ENCODE measurements at places on chromosomes 12 and 14.

GRCh38 chr14:50064993-50065392 lies 51.4 kb downstream of the VCPKMT start:
- DNase-seq, result peak; percentile 83

GRCh38 chr12:22893878-22894277 lies 268.9 kb downstream of the ETNK1 start:
- DNase-seq, result no peak

GRCh38 chr14:102182190-102182589 lies 42.5 kb downstream of the WDR20 start:
- DNase-seq, result no peak

DNA sequence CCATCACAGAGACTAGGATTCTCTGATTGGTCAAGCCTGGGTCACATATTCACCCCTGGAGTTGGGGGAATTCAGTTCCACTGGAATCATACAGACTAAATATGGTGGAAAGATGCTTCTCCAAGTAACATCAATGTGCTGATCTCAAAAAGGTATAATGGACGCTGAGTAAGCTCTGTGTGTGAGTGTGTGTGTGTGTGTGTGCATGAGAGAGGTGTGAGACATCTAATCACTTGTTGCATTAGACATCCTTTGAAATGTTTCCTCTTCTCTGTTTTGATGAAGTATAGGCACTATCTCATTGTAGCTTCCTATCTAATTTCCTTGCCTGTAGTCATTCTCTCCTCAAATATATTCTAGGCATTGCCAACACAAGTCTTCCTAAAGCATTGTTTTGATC lies 5.0 kb upstream of the RAB3IP start:
- no peak for DNase-seq

DNA sequence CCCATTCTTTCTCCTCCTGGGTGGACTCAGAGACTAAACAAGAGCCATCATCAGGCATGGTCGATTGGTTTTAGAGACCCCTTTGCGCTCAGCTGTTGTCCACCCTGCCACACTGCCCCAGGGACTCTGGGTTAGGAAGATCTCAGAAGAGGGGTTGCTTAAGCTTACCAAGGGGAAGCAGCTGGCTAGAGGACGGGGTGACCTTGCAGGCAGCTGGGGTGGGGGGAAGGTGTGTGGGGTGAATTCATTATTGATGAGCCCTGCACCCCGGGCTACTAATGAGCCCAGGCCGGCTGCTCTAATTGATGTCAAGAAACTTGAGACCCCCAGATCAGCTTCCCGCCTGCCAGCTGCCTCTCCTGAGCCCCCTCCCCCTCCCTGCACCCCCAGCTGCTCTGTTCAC lies 8.7 kb upstream of the ZNF385A start:
- DNase-seq, result no peak

GRCh38 chr12:91616416-91616815 lies 433.8 kb upstream of the DCN start:
- no peak for DNase-seq

GRCh38 chr14:104478656-104479055 lies 100.9 kb upstream of the C14orf180 start:
- no peak for DNase-seq

DNA sequence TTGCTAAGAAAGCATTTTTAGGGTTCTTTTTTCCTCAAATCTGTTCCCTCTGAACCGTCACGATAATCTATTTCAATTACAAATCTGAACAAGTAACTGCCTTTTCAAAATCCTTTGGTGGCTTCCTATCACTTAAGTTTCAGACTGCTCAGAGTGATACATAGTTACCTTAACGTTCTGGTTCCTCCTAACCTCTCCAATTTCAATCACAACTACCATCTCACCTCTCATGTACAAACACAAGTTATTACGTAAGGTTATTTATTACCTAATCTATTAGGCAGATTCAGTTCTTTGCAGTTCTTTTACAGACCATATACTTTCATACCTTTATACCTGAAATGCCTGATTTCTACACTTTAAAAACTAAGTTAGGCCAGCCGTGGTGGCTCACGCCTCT lies 12.1 kb downstream of the RNF212B start:
- DNase-seq, result no peak

- no peak for DNase-seq
Observed at GRCh38 chr14:37598747-37599506, 3.5 kb downstream of the TTC6 start.

DNA sequence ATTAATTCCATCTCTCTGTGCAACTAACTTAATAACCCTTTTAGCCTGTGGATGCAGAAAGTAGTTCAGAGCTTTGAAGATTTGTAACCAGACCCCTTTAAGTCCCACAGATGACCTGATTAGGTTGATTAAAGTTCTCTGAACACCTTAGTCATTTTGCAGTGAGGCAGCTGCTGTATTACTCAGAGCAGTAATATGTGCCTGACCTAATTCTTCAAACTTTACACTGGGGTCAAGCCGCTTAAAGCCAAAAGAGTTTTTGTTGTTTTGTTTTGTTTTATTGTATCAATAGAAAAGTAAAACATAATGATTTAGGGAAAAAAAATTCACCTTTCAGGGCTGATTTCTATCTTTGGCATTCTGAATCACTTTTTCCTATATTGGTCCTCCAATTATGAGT lies 78.6 kb upstream of the PLEKHG7 start:
- no peak for DNase-seq

- DNase-seq, result no peak
Observed at GRCh38 chr14:95044463-95045105, 112.7 kb downstream of the DICER1 start.

DNA sequence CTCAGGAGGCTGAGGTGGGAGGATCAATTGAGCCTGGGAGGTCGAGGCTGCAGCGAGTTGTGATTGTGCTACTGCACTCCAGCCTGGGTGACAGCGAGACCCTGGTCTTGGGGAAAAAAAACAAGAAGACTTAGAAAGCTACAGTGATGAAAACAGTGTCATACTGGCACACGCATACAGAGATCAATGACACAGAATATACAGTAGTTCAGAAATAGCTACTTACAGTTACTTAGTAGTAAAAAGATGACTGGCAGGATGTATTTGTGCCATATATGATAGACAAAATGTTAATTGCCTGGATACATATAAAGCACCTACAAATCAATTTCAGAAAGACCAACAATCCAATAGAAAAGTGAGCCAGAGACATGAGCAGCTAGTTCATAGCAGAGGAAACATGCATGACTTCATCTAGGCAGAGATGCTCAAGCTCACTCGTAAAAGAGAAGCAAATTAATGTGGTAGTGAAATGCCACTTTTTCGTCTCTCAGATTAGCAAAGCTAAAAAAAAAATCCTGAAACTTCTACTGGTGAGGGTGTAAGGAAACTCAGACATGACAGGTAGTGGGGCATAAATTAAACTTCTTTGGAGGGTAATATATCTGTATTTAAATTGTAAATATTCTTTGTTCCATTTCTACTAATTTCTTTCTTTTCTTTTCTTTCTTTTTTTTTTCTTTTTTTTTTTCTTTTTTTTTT lies 2.5 kb upstream of the ALDH2 start:
- no peak for DNase-seq

DNA sequence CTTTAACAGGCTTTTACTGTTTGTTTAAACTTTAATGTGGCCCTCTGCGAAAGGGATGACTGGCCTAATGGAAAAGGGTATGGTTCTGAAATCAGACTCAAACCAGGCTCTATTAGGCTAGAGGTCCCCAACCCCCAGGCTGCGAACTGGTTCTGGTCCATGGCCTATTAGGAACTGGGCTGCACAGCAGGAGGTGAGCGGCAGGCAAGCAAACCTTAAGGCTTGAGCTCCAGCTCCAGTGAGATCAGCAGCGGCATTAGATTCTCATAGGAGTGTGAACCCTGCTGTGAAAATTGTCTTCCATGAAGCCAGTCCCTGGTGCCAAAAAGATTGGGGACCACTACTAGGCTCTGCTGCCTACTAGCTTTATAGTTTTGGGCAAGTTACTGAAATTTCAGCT lies 11.1 kb downstream of the GALNT4 start:
- DNase-seq, result no peak

DNA sequence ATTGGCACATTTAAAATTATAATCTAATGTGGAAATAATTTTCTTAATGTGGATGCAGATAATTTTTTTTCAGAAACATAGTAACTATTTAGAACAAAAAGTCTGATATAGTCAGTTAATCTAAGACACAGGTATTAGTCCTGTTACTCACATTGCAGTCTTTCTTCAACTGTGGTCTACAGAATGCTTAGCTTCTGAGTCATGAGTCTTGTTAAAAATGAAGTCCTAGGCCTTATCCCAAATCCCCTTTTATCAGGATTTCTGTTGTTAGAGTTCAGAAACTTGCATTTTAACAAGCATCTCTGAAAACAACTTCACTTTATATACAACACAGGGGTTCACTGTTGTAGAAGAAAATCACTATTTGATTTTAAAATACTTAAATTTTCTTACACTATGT lies 112.2 kb downstream of the SLC16A7 start:
- DNase-seq, result no peak

GRCh38 chr12:106046301-106046846 lies 92.4 kb downstream of the NUAK1 start:
- no peak for DNase-seq

DNA sequence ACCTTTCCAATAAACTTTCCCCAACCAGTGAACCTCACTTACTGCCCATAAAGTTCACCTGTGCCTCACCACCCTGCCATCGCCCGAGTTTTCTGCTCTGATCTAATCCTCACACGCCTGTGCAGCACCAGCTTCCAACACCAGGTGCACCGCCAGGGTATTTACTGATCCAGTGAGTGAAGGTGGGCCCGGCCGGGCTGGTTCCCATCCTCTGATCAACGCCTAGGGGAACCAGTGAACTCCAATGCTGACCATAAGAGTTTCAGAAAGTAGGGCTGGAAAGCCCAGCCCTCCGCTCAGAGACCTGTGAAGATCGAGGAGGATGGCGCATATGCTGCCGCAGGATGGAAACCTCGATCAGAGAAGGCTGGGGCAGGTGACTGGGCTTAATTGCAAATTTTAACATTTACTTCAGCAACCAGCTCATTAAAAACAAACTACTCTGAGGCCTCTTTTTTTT lies 685 bp upstream of the MYL6B start:
- DNase-seq, result peak; percentile 60

DNA sequence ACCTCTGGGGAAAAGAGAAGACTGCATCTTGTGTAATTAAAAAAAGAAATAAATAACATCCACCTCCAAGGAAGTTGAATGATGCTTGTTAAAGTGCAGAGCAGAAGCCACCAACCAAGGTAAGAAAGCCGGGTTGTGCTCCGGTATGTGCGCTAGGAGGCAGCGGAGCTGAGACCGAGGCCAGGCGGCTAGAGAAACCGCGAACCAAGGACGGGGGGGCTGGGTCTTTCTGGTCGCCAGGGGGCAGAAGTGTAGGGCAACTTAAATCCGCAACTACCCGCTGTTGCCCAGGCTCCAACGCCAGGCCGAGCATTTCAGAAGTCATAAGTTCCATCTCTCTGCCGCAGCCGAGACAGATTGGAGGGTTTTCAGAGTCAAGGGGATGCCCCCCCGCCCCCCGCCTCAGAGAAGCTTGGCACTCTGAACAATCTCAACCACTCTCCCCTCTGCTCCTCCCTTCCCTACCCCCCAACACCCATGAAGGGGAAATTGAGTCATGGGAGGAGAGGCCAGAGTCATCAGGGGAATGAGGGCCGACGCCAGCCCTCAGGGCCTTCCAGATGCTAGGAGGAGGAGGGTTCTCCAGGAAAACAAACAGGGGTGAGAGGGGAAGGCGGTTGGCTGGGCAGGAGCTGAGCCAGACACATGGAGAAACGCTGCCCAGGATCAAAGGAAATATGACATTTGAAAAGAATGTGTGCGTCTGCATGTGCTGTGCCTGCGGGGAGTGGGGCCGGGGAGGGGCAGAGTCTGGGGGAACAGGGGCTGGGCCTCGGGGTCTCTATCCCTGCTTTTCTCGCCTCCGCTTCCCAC lies 2.2 kb upstream of the NFATC4 start:
- DNase-seq, result peak; percentile 29

- DNase-seq, result no peak
Observed at GRCh38 chr14:105064001-105064400, 1.2 kb downstream of the GPR132 start.

DNA sequence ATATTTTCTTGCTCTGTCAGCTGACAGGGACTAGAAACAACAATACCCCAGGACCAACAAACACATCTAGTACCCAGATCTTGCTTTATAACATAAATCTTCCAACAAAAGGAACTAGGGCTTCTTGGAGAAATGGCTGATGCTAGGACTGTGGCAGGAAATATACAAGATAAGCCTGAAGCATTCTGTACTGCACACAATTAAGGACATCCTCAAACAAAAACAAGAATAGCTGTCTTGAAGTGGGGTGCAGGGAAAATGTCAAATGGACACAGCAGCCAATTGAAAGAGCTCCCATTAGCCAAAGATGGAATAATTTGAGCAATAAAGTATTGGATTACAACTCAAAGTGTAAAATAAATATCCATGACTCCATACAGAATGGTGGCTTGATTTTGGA lies 50.0 kb downstream of the LGMN start:
- DNase-seq, result no peak

DNA sequence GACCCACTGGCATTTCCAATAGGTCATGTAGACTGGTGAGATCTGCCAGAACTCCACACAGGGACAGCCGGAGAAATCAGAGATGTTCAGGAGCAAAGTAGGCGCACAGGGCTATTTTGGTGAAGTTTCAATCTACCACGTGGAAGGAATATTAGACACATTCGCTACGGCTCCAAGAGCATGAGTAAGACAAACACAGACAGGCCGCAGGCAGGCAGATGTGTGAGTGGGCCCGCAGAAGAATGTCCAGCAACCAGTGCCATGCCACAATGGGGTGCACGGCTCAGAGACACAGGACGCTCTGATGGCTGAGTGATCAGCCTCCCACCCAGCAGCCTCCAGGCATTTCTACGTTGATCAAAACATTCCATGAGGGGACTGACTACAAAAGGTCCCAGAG lies 10.4 kb downstream of the SLC15A4 start:
- no peak for DNase-seq

GRCh38 chr14:100149851-100150611 lies 9.4 kb downstream of the DEGS2 start:
- no peak for DNase-seq

DNA sequence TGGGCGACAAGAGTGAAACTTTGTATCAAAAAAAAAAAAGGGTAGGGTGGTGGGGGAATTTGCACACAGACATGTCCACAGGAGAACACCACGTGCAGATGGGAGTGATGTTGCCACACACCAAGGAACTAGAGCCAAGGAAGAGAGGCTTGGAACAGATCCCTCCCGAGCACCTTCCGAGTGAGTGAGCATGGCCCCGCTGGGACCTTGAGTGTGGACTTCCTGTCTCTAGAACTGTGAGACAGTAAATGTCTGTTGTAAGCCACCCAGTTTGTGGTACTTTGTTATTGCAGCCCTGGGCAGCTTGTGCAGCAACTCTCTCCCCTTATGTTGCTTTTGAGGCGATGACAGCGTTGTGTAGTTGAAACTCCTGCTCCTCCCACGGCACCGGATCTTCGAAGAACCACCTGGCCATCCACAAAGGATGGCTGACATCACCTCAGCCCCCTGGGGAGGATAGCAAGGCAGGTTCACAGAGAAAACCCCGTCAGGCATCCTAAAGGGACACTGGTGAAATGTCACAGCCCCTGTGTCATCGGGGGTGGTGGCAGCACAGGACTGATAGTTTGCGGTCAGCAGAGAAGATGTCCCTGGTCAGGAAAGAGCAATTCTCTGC lies 54.7 kb upstream of the PLEKHG3 start:
- DNase-seq, result no peak

GRCh38 chr12:29071099-29071498 lies 78.0 kb upstream of the FAR2 start:
- no peak for DNase-seq

- DNase-seq, result no peak
Observed at GRCh38 chr14:90419200-90419599, 22.4 kb downstream of the CALM1 start.
